ENCODE measurements at places on chromosomes 6 and 20.

DNA sequence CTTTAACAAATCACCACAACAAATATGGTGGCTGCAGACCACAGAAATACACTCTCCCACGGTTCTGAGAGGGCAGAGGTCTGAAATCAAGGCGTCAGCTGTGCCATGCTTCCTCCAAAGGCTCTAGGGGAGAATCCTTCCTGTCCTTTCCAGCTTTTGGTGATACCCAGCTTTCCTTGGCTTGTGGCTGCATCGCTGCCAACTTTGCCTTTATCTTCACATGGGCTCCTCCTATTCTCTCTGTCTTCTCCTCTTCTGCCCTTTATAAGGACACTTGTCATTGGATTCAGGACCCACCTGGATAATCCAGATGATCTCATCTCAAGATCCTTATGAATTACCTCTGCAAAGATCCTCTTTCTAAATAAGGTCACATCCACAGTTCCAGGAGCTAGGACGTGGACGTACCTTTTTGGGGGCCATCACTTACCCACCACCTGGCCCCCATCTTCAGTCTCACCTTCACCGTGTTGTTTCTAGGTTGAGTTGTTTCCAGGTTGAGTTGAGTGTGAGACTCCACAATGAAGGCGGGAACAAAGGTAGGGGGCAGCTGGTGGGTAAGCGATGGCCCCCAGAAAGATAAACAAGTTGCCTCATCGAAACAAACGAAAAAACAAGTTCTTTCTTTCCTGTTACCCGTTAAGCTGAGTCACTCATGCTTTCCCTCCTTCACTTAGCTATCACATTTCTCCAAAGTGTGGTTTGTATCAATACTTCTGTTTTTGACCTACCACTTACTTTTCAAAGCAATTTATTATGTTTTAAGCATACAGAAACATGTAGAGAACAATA lies 68.9 kb upstream of the SLC22A16 start:
- no peak for DNase-seq

- no peak for DNase-seq
Measured at GRCh38 chr6:85865420-85866369, 223.0 kb upstream of the SYNCRIP start.

DNA sequence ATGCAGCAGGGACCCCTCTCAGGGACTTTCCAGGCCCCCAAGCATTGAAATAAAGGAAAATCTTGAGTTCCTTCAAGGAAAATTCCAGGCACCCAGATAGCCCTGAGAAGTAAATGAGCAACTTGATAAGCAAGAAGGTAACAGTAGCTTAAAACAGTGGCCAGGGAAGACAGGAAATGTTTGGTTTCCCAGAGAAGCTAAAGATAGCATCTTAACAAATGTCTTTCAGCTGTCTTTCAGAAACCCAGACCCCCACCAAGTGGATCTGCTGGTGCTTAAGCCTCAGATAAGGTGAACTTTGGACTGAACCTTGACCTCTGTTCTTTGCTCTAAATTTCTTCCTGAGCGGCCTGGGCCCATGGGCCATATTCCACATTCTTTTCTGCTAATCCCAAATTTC lies 117.8 kb upstream of the CST7 start:
- no peak for DNase-seq

DNA sequence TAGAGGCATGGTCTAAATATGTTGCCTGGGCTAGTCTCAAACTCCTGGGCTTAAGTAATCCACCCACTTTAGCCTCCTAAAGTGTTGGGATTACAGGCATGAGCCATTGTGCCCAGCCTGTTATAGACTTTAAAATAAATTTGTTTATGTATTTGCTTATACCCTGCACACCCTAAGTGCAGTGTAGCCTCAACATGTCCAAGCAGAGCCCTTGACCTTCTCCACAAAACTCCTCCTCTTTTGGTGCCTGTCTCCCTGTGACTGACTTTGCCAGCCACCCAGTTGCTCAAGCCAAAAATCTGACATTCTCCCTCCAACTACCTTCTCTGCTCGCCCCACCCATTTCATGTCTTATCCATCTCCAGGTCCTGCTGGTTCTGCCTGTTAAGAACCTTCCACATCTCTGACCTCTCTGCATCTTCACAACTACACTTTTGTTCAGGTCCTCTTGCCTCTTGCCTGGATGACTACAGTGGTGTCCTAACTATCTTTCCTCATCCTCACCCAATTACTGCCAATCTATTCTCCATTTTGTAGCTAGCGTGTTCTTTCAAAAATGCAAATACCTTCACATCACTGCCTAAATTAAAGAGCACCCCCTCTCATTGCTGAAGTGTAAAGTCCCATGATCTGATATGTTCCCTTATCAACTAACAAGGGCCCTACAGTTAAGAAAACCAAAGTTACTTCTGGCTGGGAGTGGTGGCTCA lies 11.2 kb upstream of the KIFC1 start:
- DNase-seq, result no peak

GRCh38 chr20:34024723-34025351 lies 31.1 kb downstream of the RALY start:
- no peak for DNase-seq

- no peak for DNase-seq
Measured at GRCh38 chr6:112575309-112575834, 228.2 kb downstream of the RFPL4B start.

DNA sequence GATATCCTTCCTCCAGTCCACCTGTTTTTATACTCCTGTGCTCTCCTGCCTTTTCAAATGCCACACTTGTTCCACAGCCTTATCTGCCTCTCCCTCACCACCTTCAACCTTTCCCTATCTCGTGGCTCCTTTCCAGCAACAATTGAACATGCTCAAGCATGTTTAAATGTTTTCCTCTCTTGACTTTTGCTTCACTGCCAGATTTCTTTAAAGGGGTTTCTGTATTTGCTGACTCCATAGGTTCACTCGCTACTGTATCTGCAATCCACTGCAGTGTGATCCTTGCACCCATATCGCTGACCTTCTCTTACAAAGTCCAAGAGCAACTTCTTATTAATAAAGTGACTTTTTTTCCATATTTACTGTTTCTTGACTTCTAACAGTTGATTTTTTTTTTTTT lies 11.2 kb upstream of the GMNN start:
- no peak for DNase-seq

DNA sequence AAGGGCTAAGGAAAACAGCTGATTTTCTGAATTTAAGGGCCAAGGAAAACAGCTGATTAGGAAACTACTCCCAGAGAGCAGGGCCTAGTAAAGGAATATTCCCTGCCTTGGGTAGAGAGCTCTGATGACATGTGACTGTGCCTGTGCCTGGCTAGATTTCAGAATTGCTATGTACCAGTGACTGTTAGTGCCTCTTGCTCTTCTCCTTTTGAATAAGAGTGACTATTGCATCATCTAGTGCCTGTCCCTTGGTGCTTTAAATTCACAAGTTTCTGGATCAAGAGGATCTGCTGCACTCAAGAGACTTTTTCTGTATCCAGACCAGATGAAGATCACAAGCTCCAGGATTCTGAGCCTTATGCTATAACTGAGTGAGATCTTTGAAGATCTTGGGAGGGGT lies 332.9 kb downstream of the KIF16B start:
- no peak for DNase-seq

DNA sequence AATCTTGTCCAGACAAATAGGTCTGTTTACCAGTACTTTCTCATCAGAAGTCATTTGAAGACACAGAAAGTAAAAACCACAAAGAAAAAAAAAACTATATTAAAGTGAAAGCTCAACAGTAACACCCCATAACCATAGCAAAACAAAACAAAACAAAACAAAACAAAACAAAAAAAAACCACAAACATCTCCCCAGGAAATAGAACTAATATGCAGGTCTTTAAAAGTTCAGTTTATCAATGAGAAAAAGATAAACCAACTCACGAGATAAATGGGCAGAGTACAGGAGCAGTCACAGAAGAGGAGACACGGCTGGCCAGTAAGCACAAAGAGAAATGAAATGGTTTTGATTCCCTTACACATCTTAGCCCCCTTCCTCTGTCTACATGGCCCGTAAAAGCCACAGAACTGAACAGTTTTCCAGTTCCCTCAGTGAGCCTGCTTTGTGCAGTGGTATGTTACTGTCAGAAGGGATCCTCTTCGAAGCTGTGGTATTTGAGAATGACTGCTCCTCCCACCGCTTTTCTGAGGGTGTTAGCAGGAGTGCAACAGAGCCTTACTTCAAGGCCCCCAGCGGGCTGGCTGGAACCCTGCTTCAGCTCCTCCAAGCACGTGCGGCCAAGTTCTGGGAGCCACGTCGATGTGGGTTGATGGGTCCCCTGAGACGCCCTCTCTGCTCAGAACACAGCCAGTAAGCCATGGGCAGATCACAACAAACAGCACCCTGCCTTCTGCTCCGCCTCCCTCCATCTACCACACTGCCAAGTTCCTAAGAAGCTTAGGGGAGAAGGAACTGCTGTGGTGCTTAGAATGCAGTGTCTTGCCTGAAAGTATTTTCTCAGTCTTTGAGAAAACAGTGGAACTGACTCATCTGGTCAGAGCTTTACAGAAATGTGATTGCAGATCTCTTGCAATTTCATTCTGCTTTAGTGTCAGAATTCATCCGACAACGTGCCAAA lies 14.0 kb downstream of the UST start:
- DNase-seq, result no peak

- DNase-seq, result no peak
Measured at GRCh38 chr6:81304466-81304865, 448.0 kb downstream of the TENT5A start.

DNA sequence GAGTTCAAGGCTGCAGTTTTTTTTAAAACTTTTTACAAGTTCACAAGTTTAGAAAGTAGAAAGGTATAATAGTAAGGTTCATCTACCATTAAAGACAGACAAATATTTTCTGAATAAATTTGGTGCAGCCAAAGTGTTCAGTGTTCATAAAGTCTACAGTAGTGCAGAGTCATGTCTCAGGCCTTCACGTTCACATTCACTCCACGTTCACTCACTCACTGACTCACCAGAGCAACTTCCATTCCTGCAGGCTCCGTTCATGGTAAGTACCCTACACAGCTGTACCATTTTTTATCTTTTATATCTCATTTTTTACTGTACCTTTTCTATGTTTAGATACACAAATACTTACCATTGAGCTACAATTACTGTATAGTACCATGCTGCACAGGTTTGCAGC lies 67.6 kb downstream of the B4GALT5 start:
- no peak for DNase-seq

GRCh38 chr6:55433446-55434130 lies 106.3 kb downstream of the GFRAL start:
- no peak for DNase-seq

DNA sequence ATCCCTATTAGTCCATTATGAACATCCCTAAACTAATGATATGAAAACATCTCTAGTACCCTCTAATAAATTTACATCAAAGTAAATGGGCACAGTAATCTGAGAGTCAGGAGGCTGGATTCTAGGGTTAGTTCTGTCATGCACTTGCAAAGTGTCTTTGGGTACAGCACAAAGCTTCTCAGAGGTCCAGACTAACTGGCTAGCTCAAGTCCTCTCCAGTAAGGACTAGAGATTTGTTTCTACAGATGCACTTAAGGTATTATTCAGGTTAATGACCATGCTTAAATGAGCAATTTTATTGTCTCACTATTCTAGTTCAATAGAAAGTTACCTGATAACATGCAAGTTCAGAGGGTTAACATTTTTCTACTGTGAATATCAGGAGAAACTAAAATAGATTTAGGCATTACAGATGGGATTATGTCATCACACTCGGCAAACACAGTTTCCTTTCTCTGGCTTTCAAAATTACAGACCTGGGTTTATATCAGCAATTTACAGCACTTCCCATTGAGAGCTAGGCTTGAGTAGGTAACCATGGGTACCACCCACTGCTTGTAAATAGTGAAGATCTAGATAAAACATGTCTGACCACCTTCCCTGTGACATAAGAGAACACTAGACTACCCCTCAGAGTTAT lies 402.9 kb upstream of the RUNX2 start:
- DNase-seq, result peak; percentile 56

DNA sequence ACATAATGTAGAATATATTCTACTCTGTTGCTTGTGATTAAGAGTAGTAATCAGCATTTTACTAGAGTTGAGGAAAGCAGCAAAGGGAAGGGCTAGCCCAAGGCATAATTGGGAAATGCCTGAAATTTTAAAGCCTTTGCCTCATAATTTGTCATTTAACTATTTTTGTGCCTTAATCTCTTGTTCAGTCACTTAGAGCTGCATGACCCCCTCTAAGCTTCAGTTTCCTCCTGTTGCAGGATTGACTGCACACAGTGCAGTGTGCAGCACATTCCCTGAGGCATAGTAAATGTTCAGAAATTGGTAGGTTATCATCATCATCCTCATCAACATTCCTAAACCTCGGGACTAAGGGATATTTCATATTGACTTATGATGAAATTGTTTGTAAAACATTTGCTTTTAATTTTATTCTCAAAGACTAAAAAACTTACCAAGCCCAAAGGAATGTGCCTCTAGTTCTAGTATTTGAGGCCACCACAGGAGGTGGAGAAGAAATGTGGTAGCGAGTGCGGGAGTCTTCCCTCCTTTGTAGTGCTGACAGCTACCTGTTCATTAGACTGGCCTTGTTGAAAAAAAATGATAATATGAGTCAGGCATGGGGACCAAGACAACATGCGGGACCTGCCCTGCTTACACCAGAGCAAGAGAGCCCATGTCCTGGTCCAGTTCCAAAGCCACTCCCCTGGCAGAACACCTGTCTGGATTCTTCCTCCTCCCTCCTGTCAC lies 14.8 kb upstream of the TENT5A start:
- DNase-seq, result no peak
